HFF-Myc (cell line): ENCODE measurements at places on chromosomes 1 and 21.

DNA sequence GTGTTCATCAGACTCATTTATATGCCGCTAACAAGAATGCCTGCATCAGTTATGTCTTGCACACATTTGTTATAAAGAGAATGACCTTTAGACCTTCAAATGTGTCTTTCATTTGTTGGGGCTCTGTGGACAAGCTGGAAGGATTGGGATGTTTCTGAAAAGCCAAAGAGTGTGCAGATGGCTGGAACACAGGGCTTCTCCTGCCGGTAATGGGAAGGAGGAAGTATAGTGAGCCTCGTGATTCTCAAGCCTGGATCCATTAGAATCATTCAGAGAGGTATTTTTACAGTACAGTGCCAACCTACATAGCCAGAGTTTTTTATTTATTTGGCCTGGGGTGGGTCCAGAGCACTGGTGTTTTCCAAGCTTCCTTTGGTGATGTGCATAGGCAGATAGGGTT lies 40.6 kb upstream of the ATP1A1 start:
- no peak for DNase-seq

DNA sequence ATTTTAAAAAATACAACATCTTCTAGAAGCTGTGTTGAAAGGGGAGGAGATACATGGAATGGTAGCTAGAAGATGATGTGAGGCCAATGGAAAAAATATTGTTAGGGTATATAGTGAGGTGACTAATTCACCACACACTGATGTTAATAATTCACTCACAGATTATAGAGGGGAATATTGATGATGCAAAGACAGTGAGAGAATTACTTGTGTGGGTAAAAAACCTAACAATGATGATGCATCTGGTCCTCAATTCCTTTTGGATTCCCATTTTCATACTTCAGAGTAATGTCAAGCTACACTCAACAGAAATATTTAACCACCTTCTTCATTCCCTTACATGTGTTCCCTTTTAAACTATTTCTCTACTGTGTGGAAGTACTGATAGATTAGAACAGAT lies 169.5 kb upstream of the DPYD start:
- DNase-seq = no peak

DNA sequence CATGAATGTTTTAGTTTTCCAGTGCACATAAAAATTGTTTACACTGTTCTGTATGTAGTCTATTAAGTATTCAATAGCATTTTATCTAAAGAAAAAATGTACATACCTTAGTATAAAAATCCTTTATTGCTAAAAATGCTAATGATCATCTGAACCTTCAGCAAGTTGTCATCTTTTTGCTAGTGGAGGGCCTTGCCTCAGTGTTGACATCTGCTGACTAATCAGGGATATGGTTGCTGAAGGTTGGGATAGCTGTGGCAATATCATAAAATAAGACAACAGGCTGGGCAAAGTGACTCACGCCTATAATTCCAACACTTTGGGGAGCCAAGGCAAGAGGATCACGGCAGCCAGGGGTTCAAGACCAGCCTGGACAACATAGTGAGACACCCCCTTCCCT lies 9.0 kb downstream of the DYNLT5 start:
- DNase-seq = no peak

- no peak for DNase-seq
Observed at GRCh38 chr1:34500451-34500850, 254.4 kb upstream of the GJB5 start.

DNA sequence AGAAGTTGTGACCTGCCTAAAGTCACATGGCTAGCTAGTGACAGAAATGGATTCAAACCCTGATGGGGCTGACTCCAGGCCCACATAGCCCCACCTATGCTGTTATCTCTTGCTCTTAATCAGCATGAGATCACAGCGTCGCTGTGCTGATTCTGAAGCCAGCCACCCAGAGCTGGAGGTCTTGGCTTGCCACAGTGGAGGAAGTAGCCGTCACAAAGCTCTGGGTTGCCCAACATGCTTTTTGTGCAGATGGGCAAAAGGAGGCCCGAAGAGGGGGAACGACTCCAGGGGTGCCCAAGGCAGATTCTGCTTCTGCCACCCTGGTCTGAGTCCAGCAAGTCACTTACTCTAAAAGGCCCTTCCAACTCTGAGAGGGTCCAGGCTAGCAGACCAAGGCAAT lies 14.7 kb upstream of the MFSD2A start:
- no peak for DNase-seq

- no peak for DNase-seq
Observed at GRCh38 chr1:241460098-241460873, 59.3 kb downstream of the FH start.

- no peak for DNase-seq
Observed at GRCh38 chr21:37860416-37860815, 55.8 kb downstream of the KCNJ6 start.

- no peak for DNase-seq
Observed at GRCh38 chr1:79398501-79398900, 392.0 kb upstream of the ADGRL4 start.
